Thoracic aorta (tissue), 2 donors: ENCODE measurements at places on chromosomes 16 and 17. TPM values are rescaled to one million over a fixed set of nuclear protein-coding genes. Genes with fewer than 3 reads are reported as not detected.

RNF43 gene
- total RNA-seq = under 0.01 TPM

SLC5A10 gene
- not detected for total RNA-seq

COL1A1 gene
- total RNA-seq = 261 TPM

MPP2 gene
- total RNA-seq = 10.7 TPM

SPNS3 gene
- not detected for total RNA-seq

PGS1 gene
- 52.0 TPM for total RNA-seq

DHRS7C gene
- not detected for total RNA-seq
